Activated naive CD8-positive, alpha-beta T cell treated with anti-CD3 and anti-CD28 coated beads, Interleukin-2, amount 50 U/mL, for 16 hours (primary cell): ENCODE measurements at places on chromosomes 11 and 22.

DNA sequence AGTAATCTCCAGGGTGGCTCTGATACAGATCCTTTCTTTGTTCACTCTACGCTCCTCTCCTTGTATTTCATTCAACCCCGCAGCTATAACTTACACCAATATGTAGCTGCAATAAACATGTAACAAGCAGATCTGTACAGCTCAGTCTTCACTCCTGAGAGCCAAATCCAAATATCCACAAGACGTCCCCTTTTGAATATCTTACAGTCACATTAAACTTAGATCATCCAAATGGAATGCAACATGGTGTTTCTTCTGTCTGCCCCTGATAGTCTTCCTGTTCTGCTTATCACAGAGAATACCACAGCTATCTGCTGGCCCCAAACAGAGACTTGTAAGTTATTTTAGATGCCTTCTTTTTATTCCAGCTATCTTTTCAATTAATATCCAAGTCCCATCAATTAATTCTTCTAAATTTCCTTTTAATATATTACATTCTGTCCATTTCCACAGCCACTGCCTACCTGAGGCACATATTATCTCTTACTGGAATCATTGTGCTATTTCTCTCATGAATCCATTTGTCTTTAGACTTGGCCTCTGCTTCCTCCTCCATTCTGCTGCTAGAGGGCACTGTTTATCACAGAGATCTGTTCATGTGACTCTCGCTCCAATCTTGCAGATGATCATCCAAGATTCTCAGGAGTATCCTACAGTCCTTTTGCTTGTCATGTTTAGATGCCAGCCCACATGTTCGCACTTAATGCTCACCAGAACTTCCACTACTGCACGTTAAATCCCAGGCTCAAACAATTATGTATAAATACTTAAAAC, 908.6 kb downstream of the NTM start:
- DNase-seq = no peak

GRCh38 chr22:38177926-38178604, 3.6 kb downstream of the PLA2G6 start:
- DNase-seq = no peak

DNA sequence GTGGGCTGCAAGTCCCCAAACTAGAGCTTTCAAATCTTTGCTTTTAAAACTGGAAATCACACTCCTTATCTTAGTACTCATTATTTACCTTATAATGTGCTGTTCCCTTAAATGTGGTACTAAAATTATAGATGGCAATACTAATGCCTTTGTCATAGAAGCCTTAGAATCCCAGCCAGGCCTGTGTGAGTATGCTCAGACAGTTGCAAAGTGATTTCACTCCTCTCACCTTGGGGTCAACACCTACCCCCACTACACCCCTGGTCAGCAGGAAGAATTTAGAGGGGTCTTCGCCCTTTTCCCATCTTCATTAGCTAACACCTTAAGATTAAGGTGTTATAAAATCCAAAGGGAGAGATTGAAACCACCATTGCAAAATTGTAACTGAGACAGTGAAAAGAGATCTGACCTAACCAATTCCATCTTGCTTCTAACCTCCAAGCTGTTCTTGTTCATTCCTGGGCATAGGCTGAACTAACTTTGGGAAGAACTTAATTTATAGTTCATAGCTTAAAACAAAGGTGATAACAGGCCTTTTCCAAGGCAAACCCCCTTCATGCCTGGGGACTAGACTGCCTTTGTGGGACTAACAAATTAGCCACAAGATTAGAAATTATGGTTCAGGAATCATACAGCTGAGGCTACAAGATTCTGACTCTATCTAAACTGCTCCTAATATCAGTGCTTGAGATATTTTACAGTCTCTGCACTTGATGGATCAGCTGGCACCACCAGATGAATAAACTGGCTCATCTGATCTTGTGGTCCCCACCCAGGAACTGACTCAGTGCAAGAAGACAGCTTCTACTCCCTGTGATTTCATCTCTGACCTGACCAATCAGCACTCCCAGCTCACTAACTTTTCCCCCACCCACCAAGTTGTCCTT, 10.4 kb upstream of the MRPL17 start:
- peak; percentile 7 for DNase-seq

GRCh38 chr11:116893906-116894305, 56.5 kb upstream of the APOA1 start:
- DNase-seq = no peak

DNA sequence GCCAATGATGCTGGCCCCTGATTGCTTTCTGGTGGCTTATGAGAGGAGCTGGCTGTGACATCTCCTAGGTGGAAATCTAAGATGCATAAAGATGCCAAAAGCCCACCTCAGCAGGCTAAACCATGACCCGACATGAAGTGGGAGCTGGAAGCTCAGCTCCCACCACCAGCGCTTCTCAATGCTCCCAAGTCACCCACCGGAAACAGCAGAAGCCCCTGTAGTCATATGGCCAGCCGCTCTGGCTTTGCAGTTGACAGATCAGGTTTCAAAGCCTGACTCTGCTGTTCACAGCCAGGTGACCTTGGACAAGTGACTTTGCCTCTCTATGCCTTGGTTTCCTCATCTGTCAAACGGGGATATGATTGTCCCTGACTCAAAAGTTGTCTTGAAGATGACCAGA, 29.1 kb upstream of the ANO1 start:
- no peak for DNase-seq

- DNase-seq = no peak
Measured at GRCh38 chr11:72684236-72684912, 10.2 kb upstream of the PDE2A start.

DNA sequence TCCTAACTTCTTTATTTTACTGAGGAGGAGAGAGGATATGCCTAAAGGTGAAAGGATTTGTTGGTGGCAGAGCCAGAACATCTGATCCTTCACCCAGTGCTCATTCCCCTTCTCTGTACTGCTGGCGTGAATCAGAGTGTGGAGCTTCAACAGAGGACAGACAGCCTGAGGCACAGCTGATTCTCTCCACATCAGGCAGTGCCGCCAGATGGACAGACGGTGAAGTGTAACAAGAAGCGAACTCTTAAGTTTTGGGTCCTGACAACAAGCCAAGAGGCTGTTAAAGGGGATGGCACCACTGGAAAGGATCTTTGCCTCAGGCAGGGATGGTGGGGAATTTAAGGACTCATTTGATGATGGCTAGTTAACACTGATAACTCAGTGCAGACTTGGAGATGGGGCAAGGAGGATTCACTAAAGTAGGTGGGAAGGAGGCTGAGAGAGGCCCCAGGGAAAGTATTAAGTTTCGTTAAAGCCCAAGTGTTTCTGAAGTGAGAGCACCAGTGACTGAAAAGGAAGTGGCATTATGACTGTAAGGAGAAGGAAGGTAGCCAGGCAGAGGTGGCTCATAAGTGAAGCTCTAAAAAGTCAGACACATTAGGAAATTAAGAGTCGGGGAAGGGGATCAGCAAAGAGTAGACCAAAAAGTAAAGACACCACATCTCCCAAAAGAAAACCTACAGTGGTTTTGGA, 81.3 kb downstream of the CLPB start:
- DNase-seq = no peak

- DNase-seq = no peak
Measured at GRCh38 chr11:61778920-61779650, 13.3 kb downstream of the TMEM258 start.

GRCh38 chr11:58652726-58653280, 30.3 kb downstream of the CNTF start:
- DNase-seq = no peak

DNA sequence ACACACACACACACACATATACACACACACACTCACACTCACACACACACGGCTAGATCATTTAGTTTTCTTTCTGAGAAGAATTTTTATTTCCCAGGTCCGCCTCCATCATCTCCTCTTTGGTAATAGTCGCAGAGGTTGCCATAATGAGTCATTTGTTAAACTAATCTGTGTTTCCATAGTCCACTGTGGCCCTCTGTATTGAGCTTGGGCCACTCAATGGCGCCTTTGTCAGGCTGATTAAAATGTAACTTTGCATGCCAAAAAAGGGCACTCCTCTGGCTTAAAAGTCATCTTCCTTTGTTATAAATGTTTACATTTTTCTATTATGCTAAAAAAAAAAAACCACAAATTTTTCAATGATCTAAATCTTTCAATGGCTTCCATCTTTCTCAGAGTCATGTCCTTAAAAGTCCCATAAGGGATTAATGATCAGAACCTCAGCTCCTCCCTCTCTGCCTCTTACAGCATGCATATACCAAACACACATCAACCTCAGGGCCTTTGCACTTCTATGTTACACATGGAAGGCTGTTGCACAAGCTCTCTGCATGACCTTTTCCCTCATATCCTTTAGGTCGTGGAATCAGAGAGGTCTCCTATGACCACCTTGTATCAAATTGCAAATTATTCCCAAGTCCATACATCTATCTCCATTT, 35.3 kb downstream of the EHF start:
- no peak for DNase-seq

DNA sequence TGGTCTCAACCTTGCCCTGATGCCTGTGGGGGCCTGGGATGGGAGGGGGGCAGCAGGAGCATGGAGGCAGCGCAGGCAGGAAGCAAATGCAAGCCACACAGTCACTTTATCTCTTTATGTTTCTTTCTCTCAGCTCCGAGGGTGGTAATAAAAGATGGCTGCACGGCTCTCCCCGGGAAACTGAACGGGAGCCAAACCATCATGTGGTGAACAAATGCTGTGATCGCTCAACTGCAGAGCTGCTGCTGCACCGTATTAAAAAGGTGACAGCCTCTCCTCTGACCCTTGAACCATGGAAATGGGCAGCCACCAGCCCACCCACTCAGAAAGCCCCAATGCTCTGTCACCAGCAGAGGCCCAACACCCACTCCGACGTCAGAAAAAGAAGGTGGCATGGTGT, 110.0 kb downstream of the TIMP3 start:
- DNase-seq = no peak

GRCh38 chr11:28269586-28269985, 161.4 kb downstream of the METTL15 start:
- no peak for DNase-seq

GRCh38 chr11:19075636-19076035, 15.1 kb upstream of the MRGPRX2 start:
- no peak for DNase-seq

GRCh38 chr22:32900886-32901635, 99.6 kb downstream of the TIMP3 start:
- DNase-seq = no peak

- DNase-seq = no peak
Measured at GRCh38 chr11:117979481-117980211, 6.5 kb upstream of the IL10RA start.
